NCI-H446 treated with DMSO at 0.1 percent for 48 hours (cell line): ENCODE measurements at places on chromosomes 7 and 10.

DNA sequence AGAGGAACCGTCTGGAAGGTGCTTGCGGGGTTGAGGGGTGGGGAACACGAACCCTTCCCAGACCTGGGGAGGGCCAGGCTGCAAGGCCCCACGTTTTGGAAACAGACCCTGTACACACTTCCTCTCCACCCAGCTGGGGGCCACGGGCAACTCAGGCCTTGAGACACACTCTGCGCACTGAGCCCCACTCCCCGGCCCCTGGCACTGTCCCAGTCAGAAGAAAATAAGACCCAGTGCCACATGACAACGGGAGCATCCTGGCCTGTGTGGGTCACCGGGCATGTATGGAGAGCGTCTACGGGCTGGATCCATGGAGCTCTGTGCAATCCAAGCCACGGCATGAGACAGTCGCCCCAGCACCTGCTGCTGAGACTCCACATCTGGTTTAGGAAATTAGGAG lies 63.7 kb downstream of the CARD11 start:
- no peak for DNase-seq

DNA sequence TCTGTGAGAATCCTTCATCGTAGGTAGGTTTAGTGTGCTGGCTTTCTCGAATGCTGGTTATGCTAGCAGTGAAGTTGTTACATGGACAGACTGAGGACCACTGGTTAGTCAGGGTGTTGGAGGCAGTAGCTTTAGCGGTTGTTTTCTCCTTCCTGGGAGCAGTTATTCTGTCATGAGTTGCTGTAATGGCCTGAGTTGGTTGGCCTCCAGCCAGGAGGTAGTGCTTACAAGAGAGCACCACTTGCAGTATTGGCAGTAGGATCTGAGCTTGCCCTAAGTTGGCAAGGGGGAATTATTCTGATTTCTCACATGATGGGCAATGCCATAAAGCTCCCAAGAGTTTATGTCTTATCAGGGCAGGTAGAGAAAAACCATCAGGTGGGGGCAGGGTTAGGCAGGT lies 58.0 kb downstream of the IPMK start:
- DNase-seq = peak; percentile 0

- peak; percentile 92 for DNase-seq
Measured at GRCh38 chr10:96306516-96306915, 2.3 kb downstream of the DNTT start.

DNA sequence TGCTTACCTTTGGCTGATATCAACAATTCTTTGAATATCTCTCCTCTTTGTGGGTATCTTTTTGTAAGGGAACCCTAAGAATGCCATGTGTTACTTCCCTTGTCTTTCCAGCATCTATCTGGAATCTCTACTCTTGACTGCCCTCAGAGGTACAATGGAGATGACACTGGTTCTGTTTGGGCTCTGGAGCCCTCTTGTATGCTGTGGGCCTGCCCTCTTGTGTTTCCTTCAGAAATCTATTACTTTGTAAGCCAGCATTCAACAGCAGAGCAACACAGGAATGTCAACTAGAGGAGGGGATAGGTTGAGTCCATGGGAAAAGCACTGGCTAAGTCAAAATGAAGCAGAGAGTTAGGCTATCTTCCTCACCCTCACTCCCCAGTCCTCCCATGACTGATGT lies 142.3 kb downstream of the XPNPEP1 start:
- no peak for DNase-seq

GRCh38 chr10:116316503-116316902 lies 7.7 kb upstream of the CCDC172 start:
- no peak for DNase-seq

- no peak for DNase-seq
Measured at GRCh38 chr7:99953649-99954048, 22.2 kb downstream of the AZGP1 start.

GRCh38 chr10:84341538-84341856 lies 13.1 kb downstream of the CCSER2 start:
- DNase-seq = no peak
